Substantia nigra (tissue), 51 donors: ENCODE measurements at places on chromosomes 5 and 9.

DNA sequence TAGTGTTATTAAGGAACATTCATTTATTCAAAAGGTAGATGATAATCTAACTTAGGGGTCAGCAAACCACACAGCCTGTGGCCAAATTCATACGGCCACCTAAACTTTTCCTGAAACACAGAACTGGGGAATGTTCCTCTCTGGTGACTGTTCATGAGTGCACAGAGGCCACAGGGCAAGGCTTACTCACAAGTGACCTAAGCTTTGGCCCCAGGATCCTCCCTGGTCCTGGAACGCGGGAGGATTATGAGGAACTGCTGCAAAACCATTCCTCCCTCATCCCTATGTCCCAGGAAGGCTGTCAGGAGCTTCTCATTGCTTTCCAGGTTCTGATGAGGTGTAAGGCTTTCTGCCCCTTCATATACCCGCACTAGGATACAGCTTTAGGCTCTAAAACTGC, 397.6 kb downstream of the SEMA5A start:
- DNase-seq: no peak

GRCh38 chr9:105958587-105958986, 264.2 kb downstream of the TMEM38B start:
- no peak for DNase-seq

GRCh38 chr9:78808048-78808447, 511.1 kb downstream of the PSAT1 start:
- DNase-seq: no peak

DNA sequence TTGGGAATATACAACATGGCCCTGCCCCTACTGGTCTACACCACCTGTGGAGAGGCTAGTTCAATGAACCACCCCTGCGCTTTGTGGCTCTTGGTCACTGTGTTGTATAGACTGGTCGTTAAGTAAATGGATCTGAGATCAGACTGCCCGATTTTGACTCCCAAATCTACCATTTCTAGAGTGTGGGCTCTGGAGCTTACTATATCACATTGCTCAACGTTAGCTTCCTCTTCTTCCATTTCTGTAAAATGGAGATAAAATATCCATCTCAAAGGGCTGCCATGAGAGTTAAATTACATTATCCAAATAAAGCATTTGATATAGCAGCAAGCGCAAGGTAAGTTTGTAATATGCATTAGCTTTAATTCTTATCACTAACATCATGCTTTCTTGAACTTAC, 52.7 kb upstream of the IFNK start:
- DNase-seq: no peak

DNA sequence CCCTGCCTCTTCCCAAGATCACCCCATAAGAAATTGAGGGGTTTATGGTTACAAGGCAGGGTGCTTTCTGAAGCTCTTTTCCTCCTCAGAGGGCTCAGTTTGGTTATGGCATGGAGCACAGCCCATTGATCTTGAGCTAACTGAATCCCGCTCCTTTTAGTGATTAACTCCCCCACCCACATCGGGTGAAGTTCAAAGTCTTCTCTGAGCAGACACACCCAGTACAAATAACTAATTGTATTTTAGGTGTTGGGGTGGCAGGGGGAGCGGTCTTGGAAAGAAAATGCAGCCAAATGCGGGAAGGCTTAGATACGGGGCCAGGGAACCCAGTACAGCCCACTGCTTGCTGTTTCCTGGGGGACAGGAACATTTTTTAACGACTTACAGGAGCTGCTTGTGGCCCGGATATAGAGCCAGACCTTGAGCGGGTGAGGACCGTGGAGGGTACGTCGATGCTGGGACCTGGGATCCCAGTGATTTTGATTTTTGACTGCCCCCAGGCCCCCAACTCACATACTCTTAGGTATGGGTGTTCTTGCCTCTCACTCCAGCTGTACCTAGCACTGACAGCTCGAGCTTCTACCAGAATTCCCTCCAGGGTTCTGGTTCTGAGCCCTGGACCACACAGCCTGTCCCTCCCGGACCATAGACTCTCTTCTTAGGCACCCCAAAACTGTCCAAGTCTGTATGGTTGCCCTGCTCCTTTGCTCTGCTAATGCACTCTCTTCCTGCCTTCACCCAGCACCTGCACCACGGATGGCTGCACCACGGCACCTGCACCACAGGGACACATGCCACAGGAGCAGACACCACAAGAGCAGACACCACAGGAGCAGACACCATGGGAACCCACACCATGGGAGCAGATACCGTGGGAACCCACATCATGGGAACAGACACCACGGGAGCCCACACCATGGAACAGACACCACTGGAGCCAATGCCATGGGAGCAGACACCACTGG, 18.3 kb upstream of the RXRA start:
- no peak for DNase-seq

GRCh38 chr5:115325296-115325959, 29.0 kb upstream of the CCDC112 start:
- DNase-seq: no peak

DNA sequence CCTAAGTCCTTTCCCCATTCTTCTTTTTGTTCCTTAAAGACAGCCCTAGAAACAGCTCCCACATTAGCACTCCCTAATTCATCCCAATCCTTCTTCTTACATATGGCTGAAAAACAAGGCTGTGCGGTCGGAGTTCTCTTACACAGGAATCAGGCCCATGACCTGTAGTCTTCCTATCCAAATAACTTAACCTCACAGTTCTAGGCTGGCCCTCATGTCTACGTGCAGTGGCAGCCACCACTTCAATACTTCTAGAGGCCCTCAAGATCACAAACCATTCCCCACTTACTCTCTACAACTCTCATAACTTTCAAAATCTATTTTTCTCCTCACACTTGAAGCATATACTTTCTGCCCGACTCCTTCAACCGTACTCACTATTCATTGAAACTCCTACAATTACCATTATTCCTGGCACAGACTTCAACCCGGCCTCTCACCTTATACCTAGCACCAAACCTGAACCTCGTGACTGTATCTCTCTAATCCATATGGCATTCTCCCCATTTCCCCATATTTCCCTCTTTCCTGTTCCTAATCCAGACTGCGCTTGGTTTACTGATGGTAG, 59.3 kb downstream of the RAPGEF6 start:
- DNase-seq: no peak

GRCh38 chr5:31886206-31886605, 247.3 kb downstream of the PDZD2 start:
- peak; percentile 12 for DNase-seq
